ENCODE measurements at places on chromosomes 1 and 21.

GRCh38 chr1:224518528-224518927 lies 83.9 kb upstream of the WDR26 start:
- no peak for DNase-seq

DNA sequence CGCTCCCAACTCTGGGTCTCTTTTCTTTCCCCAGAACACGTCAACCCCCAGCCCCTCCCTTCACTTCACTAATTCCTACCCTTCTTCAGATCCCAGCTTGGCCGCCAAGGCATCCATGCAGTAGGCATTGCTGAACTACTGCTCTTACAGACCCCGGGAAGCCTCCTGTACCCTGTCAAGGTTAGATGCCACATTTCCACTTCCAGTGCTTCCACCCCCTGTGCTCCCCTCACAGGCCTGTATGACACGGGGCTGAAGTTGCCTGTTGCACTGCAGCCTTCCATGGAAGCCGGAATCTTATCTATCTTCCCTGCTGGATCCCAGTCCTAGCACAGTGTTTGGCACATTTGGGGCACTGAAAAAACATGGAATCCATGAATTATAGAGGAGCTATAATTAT lies 99.0 kb upstream of the SOD1 start:
- DNase-seq, result no peak

DNA sequence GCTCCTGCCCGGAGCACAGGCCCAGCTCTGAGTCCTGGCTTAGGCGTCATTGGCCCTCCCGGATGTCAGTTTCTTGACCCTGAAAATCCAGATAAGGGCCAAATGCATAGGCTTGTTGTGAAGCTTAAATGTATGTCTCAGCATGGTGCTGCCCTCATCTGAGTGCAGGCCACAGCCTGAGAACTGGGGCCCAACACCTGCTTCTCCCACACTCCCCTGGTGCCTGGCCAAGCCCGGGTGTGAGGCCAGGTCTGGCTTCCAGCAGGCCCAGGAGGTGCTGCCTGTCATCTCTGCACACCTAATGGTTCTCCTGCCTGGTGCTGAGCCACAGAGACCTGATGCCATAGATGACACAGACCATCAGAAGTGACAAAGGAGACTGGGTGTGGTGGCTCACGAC lies 14.0 kb downstream of the MX2 start:
- no peak for DNase-seq

GRCh38 chr1:199243423-199244061 lies 604.7 kb downstream of the PTPRC start:
- no peak for DNase-seq

DNA sequence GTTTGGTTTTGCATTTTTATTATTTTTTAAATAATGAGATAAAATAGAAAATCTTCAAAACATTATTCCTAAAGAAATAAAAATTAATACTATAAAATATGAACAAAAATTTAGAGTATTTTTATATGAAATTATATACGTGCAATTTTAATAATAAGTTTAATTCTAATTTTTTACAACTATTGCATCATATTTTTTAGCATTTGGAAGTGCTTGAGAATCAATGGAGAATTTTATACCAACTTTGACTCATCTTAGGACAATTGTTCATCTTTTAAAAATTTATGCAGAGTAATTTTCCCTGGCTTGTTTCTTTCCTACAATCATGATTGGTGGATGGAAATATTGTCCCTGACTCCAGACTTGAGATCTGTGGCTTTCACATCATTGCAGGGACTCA lies 362.5 kb downstream of the MRPL39 start:
- DNase-seq, result no peak

GRCh38 chr1:75720325-75720724 lies 4.2 kb upstream of the ACADM start:
- DNase-seq, result no peak

- DNase-seq, result no peak
These were observed 7.0 kb downstream of the TDRD5 start for GRCh38 chr1:179598631-179599030.

GRCh38 chr1:171460018-171460620 lies 25.2 kb upstream of the PRRC2C start:
- DNase-seq, result no peak

DNA sequence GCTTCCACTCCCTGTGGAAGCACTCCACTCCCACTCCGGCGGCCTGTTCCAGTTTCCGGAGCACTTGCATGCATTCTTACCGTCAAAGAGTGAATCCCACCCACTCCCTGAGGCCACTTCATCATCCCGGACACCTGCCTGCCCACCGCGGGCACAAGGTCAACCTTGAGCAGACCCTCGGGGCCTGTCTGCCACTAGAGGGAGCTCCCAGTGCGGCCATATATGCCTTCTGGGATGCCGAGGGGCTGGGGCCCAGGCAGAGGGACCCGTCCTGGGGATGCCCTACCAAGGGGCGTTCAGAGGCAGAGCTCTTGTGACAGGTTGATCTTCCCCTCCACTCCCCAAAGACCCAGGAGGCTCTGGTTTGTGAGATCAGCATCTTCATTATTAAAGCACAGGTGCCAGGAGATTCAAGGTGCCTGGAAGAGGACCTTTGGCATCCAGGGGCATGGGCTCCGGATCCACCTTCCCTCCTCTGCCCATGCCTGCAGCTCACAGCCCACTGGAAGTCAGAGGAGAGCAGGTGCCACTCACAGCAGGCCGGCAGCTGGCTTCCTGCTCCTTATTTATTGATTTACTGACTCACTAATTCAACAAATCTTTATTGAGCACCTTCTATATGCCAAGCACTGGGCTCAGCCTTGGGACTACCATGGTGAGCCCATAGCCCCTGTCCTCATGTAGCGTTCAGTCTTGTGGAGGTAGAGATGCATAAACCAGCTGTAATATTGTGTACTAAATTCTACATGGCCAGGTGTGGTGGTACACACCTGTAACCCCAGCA lies 47.3 kb downstream of the UBIAD1 start:
- DNase-seq, result no peak
